Stimulated activated CD4-positive, alpha-beta T cell treated with anti-CD3 and anti-CD28 coated beads, Interleukin-4, amount 100 ng/mL, for 4 hours (primary cell): ENCODE measurements at places on chromosomes 7 and 10.

DNA sequence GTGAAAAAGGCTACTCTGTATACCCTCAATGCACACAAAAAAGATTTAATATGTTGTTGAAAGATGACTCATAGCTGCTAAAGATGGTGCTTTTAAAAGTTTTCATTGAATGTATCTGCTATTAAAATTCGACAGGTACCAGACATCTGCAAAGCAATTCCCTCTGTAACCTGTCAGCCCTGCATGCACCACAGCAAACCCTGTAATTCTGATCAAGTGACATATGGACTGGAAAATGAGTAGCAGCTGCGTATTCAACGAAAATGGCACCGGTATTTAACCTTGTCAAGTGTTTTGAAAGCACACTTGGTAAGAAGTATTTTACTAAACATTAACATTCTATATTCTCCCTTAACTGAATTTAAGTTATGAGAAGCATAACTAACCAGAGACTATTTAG, 58.2 kb upstream of the PTPRN2 start:
- no peak for DNase-seq

DNA sequence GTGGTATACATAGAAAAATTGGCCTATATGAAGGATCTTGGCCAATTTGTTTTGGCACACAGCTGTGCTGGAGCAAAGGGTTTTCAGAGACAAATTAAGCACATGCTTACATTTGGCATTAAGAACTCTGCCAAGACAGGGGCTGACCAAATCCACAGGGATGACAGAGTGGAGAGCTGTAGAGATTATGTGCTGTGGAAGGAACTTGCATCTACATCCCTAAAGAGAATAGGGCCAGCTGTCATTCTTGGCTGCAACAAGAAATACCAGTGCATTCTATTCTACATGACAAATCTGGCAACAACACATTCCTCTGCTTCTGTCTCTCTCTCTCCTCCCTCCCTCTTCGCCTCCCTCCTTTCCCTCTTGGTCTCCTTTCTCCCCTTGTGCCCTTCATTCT, 75.6 kb downstream of the POM121L12 start:
- no peak for DNase-seq

GRCh38 chr7:38476764-38477163, 154.4 kb downstream of the AMPH start:
- no peak for DNase-seq

- no peak for DNase-seq
These were observed 25.1 kb downstream of the ZMIZ1 start for GRCh38 chr10:79093658-79094411.

DNA sequence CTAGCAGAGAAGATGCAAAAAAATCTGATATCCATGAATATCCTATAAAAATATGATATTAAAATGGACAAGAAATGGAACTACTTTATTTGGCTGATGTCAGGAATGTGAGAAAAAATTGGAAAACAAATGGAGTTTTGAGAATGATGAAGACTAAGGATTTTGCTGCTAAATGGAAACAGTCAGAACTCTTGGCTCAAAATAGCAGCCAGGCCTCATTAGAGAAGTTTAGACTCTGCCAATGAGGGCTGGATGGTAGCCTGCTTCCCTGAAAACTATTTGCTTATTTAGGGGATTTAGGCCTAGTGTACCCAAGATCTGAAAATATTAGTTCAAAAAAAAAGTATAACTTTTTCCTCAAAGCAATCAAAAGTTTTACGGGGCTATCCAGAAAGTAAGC, 458.5 kb downstream of the TFEC start:
- DNase-seq, result no peak

DNA sequence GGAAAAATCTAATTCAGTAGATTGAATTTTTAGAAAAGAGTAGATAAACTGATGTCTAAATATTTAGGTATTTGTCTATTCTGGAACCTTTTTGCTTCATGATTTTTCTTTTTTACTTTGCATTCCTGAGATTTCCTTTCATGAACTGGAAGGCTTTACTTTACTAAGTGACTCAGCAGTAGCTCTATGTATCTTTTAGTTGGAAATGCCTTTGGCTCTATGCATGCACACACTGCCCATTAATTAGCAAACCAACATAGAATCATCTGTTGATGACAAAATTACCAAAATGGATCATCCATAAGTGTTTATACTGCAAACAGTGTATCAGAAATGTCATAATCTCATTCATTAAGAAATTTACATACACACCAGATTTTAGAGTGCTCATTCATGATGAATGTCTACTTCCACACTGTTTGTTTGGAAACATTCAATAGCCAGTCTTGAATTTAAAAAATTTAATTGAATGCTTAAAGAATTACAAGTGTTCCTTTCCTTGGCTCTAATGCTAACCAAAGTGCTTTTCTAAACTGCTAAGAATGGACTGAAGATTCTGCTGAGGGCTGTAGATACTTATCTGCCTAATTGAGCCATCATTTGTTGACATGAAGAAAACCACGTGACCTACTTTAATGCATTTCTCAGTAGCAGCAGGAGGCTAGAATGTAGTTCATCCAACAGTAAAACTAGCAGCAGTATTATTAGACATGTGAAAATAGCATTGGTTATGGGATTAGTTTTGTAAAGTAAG, 282.0 kb downstream of the ADK start:
- DNase-seq, result no peak

GRCh38 chr7:35869810-35870209, 69.0 kb downstream of the SEPTIN7 start:
- DNase-seq, result no peak

- DNase-seq, result no peak
These were observed 348.7 kb upstream of the LRGUK start for GRCh38 chr7:133778472-133778871.

GRCh38 chr7:39921506-39922175, 28.4 kb upstream of the CDK13 start:
- DNase-seq, result no peak
